ENCODE measurements at places on chromosomes 3 and 15.

DNA sequence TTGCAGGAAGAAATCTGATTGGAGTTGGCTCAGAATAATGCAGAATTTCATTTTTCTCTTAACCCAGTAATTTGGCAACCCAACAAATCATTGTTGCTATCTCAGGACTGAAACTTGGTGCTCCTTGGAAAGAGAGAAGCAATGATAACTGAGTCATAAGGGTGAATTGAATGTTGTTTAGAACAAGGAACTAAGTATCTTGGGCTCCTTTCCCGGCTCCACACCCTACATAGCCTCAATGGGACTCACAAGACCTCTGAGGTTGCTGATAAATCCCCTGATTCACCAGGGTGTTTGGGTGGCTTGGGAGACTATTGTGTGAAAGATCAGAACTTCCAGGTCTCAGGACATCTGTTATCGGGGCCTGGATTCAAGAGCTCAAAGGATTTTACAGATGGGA, 7.8 kb upstream of the RAB8B start:
- peak; percentile 89 for DNase-seq

DNA sequence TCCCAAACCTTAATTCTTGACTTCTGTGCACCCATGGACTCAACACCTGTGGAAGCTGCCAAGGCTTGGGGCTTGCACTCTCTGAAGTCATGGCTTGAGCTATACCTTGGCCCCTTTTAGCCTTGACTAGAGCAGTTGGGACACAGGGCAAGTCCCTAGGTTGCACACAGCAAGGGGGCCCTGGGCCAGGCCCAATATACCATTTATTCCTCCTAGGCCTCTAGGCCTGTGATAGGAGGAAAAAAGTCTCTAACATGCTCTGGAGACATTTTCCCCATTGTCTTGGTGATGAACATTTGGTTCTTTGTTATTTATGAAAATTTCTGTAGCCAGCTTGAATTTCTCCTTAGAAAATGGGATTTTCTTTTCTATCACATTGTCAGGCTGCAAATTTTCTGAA, 186.1 kb downstream of the SEMA6D start:
- DNase-seq = no peak

- DNase-seq = peak; percentile 38
These were observed 8.4 kb upstream of the PLA2G4D start for GRCh38 chr15:42102646-42103235.

GRCh38 chr3:14935592-14936345, 11.6 kb upstream of the NR2C2 start:
- DNase-seq = no peak

DNA sequence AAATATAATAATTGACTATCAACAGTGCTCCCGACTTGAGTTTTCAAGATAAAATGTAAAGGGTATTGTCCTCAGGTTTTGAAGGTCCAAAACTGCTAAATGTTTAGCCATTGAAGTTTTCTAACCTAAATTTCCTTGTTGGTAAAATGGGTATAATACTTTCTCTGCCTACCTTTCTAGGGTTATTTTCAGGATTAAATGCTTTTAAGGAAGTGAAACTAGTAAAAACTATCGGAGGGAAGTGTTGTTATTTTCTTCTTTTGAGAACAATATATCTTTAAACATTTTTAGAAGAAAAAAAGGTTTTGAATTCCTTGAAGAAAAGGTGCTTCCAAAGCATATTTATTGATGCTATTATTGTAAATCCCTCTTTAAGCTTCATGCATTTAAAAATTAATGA, 67.3 kb downstream of the FILIP1L start:
- no peak for DNase-seq

GRCh38 chr15:77026501-77027110, 31.7 kb downstream of the PSTPIP1 start:
- no peak for DNase-seq

DNA sequence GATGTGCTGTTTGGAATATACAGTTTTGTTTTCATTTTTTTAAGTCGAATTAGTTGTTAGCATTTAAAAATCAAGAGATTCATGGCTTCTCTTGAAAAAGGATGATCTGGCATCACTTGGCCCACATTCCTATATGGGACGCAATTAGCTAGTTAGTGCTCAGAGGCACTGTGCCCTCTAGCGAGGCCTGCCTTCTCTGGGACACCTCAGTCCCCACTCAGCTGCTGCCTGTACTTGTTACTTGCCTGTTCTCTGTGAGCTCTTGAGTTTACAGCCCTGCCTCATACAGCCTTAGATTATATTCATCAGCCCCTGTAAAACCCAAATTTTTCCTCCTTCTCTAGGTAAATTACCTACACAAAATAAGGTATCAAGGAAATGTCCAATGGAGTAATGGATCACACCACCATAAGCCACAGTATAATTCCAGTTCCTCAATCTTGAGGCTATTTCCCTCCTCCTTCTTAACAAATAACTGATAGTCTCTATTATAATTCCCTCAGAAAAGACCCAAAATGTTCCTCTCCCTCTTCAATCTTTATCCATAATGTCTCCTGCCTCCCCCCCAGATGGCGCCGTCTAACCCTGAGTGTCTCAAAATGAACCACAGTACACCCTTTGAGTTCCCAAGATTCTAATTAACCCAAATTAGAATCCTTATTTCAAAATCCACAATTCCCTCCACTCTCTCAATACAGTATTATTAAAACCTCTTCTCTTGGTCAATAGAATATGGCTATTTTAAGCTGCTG, 2.7 kb downstream of the ZMAT3 start:
- DNase-seq = peak; percentile 33

DNA sequence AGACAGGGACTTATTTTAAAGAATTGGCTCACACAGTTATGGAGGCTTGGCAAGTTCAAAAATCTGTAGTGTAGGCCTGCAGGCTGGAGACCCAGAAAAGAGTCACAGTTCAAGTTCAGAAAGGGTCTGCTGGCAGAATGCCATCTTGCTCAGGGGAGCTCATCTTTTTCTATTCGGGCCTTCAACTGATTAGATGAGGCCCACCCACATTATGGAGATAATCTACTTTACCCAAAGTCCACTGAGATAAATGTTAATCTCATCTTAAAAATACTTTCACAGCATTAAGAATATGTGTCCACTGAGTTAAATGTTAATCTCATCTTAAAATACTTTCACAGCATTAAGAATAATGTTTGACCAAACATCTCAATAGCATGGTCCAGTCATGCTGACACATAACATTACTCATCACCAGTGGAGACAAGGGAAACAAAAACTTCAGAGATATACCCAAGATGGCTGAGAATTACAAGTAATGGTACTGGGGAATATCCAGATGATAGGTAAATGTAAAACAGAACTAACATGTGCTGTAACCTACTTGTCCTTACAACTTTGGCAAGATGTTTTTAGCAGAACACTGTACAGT, 74.3 kb upstream of the STAC start:
- no peak for DNase-seq

- DNase-seq = no peak
These were observed 14.3 kb downstream of the RHOA start for GRCh38 chr3:49397470-49397869.

- DNase-seq = peak; percentile 55
These were observed 710 bp downstream of the TJP1 start for GRCh38 chr15:29821416-29822099.

- peak; percentile 13 for DNase-seq
These were observed 266.8 kb downstream of the ZNF385D start for GRCh38 chr3:21484057-21484827.

GRCh38 chr3:134552784-134553183, 66.9 kb downstream of the CEP63 start:
- peak; percentile 19 for DNase-seq

DNA sequence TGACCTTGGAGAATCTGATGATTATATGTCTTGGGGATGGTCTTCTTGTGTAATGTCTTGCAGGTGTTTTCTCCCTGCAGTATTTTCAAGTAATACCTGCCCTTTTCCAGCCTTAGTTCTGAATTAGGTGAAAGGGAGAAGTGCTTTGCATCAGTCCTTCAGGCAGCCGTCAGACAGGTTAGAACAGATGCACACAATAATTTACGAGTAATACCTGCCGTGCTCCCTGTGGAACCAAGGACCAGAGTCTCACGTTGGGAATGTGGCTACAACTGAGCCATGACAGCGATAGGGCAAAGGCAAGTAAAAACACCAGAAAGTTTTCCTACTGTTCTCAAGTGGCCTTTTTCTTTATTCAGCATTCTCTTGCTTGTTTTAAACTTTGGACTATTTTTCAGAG, 69.1 kb downstream of the CHCHD6 start:
- DNase-seq = no peak

GRCh38 chr3:30751610-30752299, 142.7 kb downstream of the GADL1 start:
- peak; percentile 79 for DNase-seq

DNA sequence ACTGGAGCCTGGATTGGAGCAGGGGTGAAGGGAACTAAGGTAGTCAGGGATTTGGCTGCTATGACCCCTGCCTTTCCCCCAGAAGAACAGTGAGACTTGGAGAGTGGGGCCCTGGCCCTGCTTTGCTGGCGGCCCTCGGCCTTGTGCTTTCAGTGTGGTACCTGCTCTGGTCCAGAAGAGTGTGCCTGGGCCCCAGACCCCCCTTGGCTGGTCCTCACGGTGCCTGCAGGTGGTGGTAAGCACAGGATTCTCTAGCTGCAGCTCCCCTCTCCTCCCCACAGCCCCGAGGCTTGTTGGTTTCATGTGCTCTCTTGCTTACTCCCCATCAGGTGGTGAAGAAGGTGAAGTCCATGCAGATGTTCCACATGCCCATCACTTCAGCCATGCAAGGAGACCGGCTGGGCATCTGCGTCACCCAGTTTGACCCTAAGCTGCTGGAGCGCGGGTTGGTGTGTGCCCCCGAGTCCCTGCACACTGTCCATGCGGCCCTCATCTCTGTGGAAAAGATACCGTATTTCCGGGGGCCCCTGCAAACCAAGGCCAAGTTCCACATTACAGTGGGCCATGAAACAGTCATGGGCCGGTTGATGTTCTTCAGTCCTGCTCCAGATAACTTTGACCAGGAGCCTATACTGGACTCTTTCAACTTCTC, 125.7 kb downstream of the DNAJB8 start:
- no peak for DNase-seq
